ENCODE measurements at places on chromosomes 1 and 21. TPM values are rescaled to one million over a fixed set of nuclear protein-coding genes. Genes with fewer than 3 reads are reported as not detected.

The WNT9A gene
- polyA plus RNA-seq, result not detected

The GBP6 gene
- not detected for polyA plus RNA-seq

The PTPRU gene
- 1.6 TPM for polyA plus RNA-seq

The EXOSC10 gene
- 15.6 TPM for polyA plus RNA-seq

The RHOU gene
- polyA plus RNA-seq, result 11.8 TPM

- no peak for DNase-seq
These were observed 57.7 kb upstream of the DPT start for GRCh38 chr1:168786476-168787330.

DNA sequence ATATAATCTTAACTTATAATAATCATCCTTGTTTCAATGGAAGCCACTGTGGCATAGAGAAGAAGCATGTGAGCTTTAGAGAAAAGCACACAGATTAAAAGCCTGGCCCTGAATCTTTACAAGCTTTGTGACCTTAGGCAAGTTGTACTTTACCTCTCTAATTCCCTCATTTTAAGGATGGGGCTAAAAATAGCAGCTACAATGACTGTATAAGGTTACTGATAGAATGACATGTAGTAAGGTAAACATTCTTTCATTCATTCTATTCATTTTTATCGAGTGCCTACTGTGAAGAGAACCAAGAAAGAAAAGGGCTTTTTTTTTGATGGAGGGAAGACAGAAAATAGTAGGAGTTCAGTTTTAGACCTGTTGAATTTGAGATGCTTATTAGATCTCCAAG, 25.6 kb downstream of the CDKN2C start:
- no peak for DNase-seq

GRCh38 chr1:156368889-156369684, at the start of gene RHBG:
RHBG (plus strand) TSS chr1:156369211; CDS start chr1:156369250, 39 bp downstream.
- peak; percentile 70 for DNase-seq

- no peak for DNase-seq
These were observed 6.8 kb upstream of the TRNP1 start for GRCh38 chr1:26986658-26987057.

DNA sequence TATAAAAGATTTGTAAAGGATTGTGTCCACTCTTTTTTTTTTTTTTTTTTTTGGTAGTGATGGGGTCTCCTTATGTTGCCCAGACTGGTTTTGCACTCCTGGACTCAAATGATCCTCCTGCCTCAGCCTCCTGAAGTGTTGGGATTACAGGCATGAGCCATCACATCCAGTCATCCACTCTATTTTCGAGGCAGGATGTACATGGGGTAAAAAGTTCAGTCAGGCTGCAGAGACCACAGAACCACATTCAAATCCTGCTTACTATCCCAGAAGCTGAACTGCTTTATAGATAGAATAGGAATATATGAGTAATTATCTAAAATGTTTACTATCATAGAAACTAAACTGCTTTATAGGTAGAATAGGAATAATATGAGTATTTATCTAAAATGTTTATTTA, 26.0 kb upstream of the KCNK2 start:
- no peak for DNase-seq

GRCh38 chr1:202572867-202573266, 137.4 kb downstream of the SYT2 start:
- no peak for DNase-seq

GRCh38 chr1:54094001-54094729, 40.8 kb downstream of the TCEANC2 start:
- DNase-seq, result no peak

DNA sequence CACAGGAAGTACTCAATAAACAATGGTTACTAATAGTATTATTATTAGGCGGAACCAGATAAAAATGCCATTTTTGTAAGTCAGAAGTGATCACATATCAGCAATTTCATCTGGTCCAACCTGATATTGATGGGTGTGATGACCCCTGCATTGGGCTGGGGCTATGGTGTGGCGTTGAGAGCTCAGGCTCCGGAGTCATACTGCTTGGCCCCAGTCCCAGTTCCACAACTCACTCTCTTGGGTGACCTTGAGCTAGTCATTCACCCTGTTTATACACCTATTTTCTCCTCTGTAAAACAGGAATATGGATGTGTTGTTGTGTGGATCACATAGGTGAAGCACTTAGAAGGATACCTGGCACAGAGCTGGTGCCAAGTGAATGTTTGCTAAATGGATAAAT, 229.4 kb upstream of the POU3F1 start:
- DNase-seq, result no peak

DNA sequence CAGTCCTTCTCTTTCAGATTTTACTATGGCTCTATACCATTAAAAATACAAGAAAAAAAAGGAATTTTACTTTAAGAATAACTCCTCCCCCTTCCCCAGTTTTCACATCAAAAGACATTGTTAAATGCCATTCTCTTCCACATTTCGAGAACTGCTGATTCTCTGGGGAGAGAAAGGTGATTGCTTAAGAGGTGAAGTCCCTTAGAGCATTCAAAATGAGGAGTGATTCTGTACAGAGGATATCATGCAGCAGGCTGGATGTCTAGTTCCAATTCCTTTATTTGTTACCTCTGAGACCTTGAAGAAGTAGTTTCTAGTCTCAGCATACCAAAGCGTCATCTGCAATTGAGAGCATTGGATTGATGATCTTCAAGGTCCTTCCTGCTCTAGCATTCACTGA, 46.9 kb downstream of the FMO3 start:
- no peak for DNase-seq

- DNase-seq, result no peak
These were observed 30.5 kb downstream of the SOX13 start for GRCh38 chr1:204103431-204103741.

GRCh38 chr1:198529414-198529813, 11.1 kb downstream of the ATP6V1G3 start:
- DNase-seq, result no peak

- DNase-seq, result no peak
These were observed 345 bp downstream of the HPCAL4 start for GRCh38 chr1:39690794-39691382.

DNA sequence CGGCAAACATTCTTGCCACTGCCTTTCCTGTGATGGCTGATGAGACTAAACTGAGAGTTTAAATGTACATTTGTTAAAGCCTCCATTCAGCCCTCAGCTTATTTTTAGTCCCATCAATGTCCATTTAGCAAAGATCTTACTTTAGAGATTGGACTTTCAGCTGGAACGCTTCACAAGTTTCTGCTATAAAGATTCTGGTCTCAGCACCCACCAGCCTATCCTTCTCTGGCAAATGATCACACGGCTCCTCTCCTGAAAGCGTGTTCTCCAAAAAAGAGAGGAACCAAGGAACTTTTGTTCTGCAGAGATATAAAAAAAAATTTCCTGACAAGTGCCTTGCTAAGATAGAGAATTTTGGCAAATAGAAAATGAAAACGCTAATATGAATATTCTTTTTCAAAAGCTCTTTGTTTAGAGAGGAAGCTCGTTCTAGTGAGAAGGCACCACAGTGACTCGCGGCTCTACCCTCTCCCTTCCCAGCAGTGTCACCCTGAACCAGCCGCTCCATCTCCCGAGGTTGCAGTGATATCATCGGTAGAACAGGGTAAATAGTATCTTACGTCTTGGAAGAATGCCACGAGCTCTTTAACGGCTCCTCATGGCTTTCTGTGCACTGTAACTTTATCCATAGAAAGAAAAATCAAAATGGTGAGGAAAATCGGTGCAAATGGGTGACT, 200.2 kb downstream of the APP start:
- DNase-seq, result no peak

DNA sequence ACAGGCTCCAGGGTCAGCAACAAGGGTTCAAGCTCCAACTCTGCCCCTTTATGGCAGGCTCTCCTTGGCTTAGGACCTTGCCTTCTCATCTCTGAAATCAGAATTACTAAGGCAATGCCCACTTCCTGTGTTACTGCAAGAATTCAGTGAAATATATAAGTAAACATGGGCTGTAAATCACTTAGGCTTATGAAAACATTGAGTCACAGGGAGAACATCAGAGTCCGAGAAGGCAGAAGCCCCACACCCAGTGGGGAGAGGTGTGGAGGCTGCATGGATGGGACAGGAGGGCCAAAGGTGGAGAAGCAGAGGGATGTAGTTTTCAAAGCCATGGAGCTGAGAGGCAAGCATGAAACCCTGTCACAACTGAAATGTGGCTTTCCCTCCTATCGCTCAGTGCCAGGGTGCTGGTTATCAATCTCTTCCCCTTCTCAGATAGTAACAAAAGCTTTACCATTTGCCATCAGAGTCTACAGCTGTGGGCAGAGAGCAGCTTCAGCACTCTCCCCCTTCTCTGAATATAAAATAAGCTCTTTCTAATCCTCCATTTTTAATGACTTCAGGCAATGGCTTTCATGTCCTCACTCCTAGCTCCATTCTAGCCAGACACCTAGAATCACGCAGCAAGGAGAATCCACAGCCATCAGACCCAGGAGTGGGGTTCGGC, 3.4 kb downstream of the RGS8 start:
- DNase-seq, result no peak

DNA sequence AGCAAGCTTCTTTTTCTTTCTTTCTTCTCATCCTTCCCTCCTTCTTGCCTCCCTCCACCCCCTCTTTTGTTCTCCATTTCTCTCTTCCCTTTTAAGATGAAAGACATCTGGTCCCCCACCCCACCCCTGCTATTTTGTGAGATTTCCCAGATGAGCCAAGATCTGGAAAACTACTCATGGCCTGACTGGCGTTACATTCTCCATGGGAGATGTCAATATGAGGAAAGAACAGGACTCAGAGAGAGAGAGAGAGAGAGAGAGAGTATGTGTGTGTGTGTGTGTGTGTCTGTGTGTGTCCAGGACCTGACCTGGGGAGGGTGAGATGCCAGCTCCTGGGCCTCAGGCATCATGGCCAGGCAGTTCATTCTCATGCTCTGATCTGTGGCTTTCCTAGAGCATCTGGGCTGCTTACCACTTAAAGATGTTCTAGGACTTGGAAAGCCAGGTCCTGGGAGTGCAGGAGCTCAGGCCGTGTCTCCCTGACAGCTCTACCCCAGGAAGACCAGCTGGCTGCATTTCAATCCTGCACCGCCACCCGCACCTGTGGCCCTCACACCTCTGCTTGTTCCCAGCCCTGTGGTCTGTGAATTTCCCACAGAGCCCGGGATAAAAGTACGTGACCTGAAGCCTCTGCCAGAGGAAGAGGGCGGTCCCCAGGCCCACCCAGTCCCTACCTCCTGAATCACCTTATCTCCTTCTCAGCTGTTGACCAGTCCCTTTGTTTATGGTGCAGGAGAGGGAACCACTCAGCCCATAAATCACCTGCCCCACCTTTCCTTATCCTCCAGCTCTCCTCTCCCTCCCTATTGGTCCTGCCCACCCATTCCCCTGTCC, 3.2 kb upstream of the BEST4 start:
- DNase-seq, result no peak

DNA sequence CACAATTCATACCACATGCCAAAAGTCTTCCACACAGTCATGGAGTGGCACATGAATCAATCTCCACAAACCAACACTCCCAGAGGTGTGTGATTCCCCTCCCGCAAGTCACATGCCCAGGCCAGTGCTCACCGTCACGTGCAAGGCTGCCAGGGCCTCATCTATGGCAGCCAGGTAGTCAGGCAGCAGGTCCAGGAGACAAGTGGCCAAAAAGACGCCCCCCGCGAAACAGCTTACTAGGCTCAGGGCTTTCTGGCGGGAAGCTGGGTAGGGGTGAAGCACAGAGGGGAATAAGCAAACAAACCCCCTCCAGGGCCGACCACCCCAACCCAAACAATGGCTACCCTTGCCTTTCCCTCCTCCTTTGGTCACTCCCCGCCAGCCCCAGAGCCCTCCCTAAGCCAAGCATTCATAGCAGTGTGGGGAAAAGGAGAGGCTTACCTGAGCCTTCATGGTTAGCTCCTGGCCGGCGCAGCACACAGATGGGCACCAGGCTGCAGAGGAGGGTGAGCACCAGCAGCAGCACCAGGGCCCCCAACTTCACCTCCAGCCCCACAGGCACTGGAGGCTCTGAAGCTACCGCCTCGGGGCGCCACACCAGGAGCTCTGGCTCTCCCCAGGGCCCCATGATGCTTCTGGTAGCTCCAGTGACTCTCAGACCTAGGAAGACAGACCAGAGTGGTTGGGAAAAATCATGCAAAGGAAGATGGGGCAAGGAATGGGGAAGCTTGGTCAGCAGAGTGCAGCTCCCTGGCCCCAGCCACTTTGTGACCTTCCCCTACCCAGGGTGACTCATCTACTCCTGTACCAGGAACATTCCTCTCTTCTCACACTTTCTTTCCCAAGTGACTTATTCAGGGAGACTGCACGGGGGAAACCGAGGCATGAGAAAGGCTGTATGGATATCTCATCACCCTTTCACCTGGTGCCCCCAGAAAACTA, 978 bp downstream of the SLC39A1 start:
- no peak for DNase-seq

DNA sequence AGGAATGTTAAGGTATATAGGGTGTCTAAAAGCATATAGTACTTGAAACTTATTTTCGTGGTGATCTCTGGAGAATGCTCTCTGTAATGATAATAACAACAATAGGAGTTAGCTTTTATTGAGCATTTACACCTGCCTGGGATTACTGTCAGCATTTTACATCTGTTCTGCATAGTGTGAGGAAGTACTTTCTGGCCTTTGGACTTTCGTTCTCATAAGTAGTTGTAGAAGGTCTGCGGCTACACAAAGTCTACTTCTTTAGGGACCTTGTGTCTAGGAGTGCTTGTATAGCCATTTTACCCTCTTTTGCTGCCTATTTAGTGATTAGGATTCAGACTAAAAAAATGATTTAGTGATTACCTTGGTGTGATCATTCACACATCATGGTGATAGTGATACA, 103.6 kb upstream of the GPR52 start:
- DNase-seq, result no peak

- no peak for DNase-seq
These were observed 2.0 kb downstream of the ASCL5 start for GRCh38 chr1:201125019-201125418.
